Spleen (tissue), 13 donors: ENCODE measurements at places on chromosomes 2 and 18. TPM values are rescaled to one million over a fixed set of nuclear protein-coding genes. Genes with fewer than 3 reads are reported as not detected.

GRCh38 chr2:16750175-16750924, 84.7 kb upstream of the CYRIA start:
- H3K36me3 ChIP-seq, result no peaks in the 10 kb centered on the region
- H3K27ac ChIP-seq, result no peak overlapping the region
- H3K4me3 ChIP-seq, result no peak overlapping the region
- no peaks in the 10 kb centered on the region for H3K27me3 ChIP-seq
- DNase-seq, result no peak

- H3K4me3 ChIP-seq, result no peak overlapping the region
- no peaks in the 10 kb centered on the region for H3K36me3 ChIP-seq
- DNase-seq, result no peak
Measured at GRCh38 chr18:80202264-80202998, 44.9 kb downstream of the PARD6G start.

DNA sequence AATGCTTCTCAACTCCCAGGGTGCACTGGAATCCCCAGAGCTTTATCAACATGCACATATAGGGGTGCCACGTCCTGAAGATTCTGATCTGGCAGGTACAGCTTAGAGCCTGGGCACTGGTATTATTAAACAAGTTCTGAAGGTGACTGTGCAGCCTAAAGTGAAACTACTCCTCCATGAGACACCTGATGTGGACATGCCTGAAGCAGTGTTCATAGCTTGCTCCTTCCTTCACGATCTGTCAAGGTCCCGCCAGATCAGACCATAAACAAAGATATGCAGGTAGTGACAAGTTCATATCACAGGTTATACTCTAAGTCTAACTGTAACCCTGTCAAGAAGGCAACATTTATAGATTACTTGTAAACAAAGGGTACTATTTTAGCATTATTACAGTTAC, 65.3 kb upstream of the DNER start:
- H3K27me3 ChIP-seq, result no peaks in the 10 kb centered on the region
- H3K4me3 ChIP-seq, result no peak overlapping the region
- H3K4me1 ChIP-seq, result peaks cover 7% of the 10 kb centered on the region
- peaks cover 90% of the 10 kb centered on the region for H3K36me3 ChIP-seq

ADGRF3 gene
- 0.15 TPM for polyA plus RNA-seq

TUBA3E gene
- polyA plus RNA-seq, result not detected

MTLN gene
- 140 TPM for polyA plus RNA-seq

RFX8 gene
- polyA plus RNA-seq, result 0.13 TPM
